Esophagus squamous epithelium (tissue), 5 donors: ENCODE measurements at places on chromosomes 2 and 18.

GRCh38 chr2:9666306-9666705 is 35.5 kb upstream of the YWHAQ start:
- DNase-seq: no peak

- no peak for DNase-seq
Measured at GRCh38 chr2:20355131-20355530, 4.5 kb upstream of the PUM2 start.

DNA sequence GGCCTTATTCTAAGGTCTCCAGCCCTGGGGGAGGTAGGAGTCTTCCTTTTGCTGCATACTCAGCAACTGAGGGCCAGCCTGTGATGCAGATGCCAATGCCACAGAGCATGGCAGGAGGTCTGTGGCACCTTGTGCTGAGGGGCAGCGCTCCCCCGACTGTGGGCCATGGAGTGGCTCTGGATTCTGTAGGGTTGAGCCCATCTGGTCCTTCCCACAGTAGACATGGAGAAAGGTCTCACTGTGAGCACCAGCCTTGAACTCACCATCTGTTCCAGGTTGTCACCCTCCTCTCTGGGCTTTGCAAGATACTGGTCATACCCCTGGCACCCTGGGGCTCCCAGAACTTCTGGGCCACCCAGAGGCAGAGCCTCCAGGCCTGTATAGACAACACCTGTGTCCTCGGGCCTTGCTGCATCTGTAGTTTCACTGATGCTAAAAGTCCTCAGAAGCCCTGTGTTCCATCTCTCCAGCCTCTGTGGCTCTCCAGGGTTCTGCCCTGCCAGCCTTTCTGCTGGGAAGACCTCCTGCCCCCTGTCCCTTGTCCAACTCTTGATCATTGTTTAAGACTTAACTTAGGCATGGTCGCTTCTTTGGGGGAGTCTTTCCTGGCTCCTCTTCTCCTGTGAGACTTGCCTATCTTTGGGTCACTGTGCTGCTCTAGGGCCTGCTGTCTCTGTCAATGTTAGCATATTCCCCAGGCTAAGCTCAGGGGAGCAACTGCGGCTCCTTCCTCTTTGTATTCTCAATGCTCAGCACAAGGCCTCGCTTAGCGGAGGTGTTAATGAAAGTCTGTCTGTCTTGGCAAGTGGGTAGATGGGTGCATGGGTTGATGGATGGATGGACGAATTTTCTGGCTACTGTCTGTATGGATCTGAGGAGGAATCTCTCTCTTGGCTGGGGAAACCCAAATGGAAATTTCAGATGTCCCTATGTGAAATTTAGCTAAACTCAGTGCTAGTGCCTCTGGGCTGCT is 160.9 kb downstream of the DYSF start:
- no peak for DNase-seq

GRCh38 chr2:206442474-206442832 is 879 bp upstream of the ADAM23 start:
- DNase-seq: no peak

DNA sequence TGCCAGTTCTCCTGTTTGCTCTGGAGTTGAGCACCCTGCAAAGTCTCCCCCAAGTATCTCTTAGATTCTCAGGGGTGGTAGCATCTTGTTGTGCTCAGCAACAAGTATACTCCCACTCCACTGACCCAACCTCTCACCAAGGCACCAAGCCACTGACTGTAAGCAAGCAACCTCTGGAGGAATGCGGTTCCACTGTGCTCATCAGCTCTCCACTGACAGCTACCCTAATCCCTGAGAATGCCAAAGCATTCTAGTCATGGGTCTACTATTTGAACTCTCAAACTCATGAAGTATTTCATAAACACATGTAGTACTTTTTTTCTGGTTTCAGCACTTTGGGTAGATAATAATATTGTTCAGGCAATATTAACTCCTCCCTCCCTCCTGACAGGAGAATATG is 170.0 kb downstream of the EPHA4 start:
- DNase-seq: no peak

DNA sequence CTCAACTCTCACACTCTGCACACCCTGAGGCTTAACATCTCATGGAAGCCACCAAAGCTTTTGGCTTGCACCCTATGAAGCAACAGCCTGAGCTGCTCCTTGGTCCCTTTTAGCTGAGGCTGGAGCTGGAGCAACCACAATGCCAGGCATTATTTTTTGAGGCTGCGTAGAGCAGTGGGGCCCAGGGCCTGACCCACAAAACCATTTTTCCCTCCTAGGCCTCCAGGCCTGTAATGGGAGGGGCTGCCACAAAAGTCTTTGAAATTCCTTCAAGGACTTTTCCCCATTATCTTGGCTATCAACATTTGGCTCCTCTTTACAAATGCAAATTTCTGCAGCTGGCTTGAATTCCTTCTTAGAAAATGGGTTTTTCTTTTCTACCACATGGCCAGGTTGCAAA is 39.8 kb downstream of the CTNNA2 start:
- no peak for DNase-seq

GRCh38 chr18:24616653-24617052 is 156.2 kb downstream of the HRH4 start:
- DNase-seq: no peak

- no peak for DNase-seq
Measured at GRCh38 chr2:32166115-32166574, 481 bp downstream of the SLC30A6 start.

GRCh38 chr2:98835831-98836385 is 100.1 kb downstream of the CRACDL start:
- DNase-seq: no peak

DNA sequence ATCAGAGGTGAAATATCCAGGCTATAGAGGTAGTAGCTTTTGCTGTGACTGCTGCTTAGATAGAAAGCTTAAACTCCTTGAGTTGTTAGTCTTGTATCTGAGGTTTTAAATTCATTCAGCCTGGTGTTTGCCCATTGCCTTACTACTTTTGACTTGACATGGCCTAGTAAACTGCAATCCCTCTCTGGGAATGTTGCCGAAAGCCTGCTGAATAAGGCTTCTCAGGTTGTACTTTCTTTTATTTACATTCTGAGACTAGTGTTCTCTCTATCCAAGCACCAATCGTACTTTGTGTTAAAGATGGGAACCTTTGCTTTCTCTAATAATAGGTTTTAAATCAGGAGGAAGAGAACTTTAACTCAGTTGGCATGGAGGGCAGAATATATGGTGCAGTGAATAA is 357.6 kb upstream of the CWC22 start:
- DNase-seq: no peak

DNA sequence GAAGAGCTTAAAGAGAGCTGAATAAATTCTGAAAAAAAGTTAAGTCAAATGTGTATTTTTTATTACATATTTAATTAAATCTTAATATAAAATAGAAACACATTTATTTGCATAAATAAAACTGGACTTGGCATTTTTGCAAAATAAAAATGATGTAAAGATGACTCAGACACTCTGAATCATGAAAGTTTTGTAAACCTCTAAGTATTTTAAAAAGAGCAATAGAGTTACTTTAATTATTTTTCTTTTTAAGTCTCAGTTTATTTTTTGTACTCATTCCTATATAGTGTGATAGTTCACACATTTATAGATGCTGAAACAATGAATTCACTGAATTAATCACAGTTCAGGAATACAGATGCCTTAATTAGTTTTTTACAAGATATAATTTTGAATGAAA is 109.9 kb upstream of the DTNA start:
- DNase-seq: no peak

- no peak for DNase-seq
Measured at GRCh38 chr2:885230-886071, 65.2 kb upstream of the SNTG2 start.

DNA sequence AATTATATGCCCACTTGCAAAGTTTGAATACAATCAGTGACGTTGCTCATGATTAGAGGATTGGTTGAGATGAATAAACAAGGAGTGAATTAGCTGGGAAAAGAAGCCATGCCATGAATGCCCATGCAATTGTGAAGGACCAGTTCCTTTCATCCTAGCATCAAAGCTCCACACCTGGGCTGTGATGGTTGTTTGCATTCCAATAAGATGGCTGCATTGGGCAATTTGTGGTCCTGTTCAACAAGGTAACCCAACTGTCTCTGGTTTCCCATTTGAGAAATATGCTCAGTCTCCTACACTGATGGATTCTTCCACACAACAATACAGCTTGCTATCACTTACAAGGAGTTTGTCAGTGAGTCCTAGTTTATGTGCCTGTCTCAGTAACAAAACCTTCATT is 550.2 kb downstream of the STK39 start:
- DNase-seq: no peak

DNA sequence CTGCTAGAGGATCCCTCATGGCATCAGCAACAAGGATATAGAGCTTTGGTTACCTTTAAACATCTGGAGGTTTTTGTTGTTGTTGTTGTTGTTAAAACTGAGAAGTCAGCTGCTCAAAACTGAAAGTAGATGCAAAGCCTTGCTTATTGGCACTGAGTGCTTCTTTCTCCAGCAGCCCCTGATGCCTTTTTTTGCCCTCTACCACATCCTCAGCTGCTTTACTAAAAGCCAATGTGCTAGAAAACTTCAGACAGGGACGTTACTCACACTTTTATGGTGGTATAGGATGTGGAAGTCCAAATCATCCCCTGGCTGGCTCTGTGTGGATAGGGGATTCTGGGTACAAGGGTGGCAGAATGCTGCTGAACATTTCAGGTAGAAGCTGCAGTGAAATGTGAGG is 78.3 kb upstream of the CHST9 start:
- no peak for DNase-seq

DNA sequence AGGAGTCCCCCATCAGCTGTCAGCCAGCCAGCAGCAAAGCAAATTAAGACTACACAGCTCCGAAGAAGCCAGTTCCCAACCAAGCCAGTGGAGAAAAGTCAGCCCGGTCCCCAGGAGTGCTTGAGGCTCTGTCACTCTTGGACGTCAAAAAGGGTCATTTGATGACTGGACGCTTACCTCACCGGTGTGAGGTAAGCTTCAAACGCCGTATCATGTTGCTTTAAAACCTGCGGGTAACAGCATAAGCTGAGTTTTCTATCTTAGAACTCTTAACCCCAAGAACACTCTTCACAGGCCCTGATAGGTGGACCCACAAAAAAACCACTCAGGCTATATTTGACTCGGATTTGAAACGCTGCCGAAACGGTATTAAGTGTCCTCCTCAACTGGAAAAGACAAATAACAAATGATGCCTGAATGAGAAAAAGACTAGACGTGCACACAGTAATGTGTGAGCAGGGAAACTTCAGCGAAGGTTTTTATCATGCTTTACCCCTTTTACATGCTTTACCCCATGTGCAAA is 682 bp upstream of the LNPK start:
- DNase-seq: no peak

- DNase-seq: no peak
Measured at GRCh38 chr2:160581448-160581847, 87.8 kb upstream of the RBMS1 start.

- DNase-seq: no peak
Measured at GRCh38 chr2:20484034-20484617, 37.3 kb downstream of the RHOB start.

GRCh38 chr18:2846636-2847316 is at the start of gene EMILIN2:
TSS of gene EMILIN2 (plus strand) at chr18:2847006. CDS start at chr18:2847189, 183 bp downstream.
- no peak for DNase-seq

DNA sequence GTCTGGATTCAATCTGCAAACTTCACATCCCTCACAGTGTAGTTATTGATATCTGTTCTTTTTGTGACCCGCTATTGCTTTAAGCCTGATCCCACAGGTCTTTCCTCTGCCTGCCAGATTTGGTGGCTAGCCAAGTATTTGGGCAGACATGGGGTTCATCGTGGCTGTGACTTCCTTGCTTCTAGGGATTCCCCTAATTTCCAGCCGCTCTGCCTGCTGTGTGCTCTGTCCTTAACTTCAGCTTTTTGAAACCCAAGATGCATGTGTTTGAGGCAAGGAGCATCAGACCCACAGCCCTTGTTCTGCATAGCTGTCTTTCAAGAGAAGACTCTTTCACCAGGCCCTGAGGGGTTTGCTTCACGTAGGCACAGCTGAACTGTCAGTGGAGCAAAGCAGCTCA is 54.2 kb downstream of the NCAPH start:
- DNase-seq: no peak

- no peak for DNase-seq
Measured at GRCh38 chr2:60945341-60945740, 64.0 kb downstream of the REL start.

DNA sequence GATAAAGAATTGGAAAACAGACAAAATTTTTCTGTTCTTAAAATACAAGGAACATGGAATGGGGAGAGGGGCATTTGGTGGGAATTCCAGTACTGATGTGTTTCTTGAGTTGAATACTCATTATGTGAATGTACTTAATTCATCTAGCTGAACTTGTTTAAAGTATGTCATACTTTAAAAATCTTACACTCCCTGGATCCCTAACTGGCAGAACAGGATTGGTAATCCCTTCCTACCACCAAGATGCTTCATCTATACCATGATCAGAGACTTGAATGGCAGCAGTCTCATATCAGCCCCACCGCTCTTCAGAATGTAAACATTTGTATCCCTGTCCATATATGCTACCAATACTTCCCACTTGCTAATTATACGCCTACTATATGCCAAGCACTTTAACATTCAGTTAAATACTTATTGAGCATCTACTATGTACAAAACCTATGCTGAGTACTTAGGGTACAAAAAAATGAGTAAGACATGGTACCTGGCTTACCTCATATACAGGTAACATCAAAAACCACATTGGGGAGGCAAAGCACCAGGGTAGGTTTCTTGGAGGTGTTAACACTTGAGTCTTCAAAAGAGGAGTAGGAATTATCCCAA is 5.3 kb downstream of the MEMO1 start:
- no peak for DNase-seq

DNA sequence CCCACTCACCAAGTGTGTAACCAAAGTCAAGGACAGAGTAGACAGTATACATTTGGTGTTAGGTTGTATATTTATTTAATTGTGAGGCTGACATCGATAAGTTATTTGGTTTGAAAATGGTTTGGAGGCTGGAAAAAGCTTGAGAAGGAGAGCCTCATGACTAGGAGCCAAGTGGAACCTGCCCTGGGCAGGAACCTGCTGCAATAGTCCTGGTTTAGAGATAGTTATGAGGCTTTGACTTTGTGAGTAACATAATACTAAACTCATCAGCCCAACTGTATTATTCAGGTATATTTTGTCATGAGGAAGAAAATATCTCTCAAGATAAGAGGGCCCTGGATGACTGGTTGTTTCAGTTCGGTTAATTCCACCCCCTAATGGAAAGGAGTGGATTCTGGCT is 234.3 kb upstream of the CYRIA start:
- no peak for DNase-seq

GRCh38 chr2:13696601-13697000 is 935.9 kb upstream of the LRATD1 start:
- DNase-seq: no peak

- no peak for DNase-seq
Measured at GRCh38 chr18:12053289-12053688, 40.4 kb upstream of the ANKRD62 start.
